ENCODE measurements at places on chromosomes 12 and 14.

DNA sequence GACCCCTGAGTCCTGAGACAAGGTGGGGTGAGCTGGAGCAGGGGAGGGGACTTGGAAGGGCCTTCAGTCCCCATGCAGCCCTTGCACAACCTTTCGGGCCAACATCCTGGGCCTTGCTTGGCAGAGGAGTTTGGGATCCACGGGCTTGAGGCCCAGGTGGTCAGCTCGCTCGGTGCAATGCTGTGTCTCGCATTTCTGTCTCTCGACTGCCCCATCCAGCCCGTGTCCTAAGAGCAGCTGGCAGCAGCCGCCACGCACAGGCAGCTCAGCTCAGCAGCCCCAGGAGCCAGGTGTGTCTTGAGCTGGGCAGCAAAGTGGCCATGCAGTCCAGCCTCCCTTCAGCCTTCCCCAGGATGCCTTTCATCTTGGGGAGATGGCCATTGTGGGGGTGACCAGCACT, 10.8 kb downstream of the PACS2 start:
- DNase-seq: no peak

DNA sequence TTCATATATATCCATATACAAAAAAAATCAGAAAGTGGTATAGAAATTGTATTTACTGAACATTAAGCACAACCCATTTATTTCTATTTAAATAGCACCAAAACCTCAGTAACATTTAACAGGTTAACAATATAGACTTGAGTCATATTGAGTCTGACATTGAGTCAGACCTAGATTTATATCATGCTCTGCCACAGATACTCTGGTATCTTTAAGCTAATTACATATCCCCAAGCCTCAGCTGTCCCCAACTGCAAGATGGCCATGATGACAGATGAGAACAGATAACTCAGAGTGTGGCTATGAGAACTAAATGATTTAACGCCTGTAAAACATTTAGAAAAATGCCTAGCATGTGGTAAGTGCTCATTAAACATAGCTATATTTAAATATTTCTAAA, 40.3 kb downstream of the IFNG start:
- no peak for DNase-seq

- no peak for DNase-seq
These were observed 60.7 kb downstream of the GALNT8 start for GRCh38 chr12:4780641-4781611.

- no peak for DNase-seq
These were observed 197.7 kb upstream of the DDHD1 start for GRCh38 chr14:53350866-53351265.

GRCh38 chr12:101642115-101643067, 47.6 kb downstream of the MYBPC1 start:
- peak; percentile 52 for DNase-seq

- DNase-seq: peak; percentile 61
These were observed 1.0 kb upstream of the TBK1 start for GRCh38 chr12:64450711-64451486.

- DNase-seq: peak; percentile 24
These were observed 107.3 kb downstream of the PPP2R5E start for GRCh38 chr14:63435838-63436237.

DNA sequence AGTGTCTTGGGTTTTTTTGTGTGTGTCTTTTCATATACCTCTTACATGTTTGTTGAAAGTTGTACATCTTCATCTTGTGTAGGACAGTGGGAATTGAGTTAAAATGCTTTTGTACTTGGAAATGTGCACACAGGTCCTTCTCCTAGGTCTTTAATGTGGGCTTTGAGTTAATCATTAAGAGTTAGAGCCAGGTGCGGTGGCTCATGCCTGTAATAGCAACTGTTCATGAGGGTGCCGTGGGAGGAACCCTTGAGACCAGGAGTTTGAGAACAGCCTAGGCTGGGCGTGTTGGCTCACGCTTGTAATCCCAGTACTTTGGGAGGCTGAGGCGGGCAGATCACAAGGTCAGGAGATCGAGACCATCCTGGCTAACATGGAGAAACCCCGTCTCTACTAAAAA, 13.9 kb downstream of the CLECL1 start:
- no peak for DNase-seq

DNA sequence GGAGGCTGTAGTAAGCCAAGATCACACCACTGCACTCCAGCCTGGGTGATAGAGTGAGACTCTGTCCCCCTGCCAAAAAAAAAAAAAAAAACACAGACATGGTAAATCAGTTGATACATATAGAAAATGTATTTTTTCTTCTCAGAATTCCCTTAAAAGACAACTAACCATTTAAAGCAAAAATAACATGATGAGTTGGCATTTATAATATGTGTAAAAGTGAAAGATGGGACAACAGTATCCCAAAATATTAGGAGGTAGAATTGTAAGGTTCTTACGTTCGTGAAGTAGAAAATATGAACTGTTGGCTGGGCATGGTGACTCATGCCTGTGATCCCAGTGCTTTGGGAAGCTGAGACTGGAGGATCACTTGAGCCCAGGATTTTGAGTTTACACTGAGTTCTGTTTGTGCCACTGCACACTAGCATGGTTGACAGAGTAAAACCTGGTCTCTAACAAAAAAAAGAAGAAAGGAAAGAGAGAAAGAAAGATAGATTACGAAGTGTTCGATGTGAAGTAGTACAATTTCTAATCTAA, 296.7 kb downstream of the FBXL14 start:
- no peak for DNase-seq

DNA sequence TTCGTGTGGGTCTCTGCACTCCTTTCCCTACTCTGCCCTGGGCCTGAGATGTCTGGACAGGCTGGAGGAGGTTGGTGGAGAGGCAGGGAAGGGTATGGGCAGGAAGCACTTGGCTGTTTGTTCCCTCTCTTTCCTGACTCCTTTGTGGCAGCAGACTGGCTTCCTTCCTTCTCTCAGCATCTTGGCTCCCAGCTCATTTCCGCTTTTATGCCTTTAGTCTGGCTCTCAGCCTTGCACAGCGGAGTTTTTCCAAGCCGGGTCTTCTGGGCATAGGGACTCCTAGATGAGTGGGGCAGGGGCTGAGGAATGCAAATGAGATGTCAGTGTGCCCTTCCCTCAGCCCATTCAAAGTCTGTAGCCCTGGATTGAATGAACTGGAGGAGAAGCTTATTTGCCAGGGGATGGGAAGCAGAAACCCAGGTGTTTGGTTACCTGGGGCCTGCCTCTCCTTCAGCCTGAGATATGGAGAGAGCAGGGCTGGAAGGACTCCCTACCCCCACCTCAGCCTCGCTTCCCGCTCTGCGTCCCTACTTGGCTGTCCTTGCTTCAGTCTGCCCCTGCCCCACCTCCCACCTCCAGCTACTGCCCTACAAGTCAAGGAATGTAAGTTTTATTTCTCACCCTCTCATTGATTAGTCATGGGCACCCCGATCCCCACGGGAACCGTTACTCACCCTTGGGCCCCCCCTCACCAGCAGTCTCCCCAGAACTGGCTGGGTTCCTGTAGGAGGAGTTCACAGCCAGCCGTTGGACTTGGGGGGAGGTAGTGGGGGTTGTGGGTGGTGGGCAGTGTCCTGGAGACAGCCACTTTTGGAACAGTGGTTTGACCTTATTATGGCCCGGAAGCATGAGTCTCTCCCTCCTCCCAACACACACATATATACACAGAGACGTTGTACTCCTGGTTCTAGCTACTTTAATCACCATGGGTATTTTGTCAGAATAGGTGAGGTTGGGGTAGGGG, 9.3 kb upstream of the ITGA5 start:
- no peak for DNase-seq
